ENCODE measurements at places on chromosomes 1 and 21.

DNA sequence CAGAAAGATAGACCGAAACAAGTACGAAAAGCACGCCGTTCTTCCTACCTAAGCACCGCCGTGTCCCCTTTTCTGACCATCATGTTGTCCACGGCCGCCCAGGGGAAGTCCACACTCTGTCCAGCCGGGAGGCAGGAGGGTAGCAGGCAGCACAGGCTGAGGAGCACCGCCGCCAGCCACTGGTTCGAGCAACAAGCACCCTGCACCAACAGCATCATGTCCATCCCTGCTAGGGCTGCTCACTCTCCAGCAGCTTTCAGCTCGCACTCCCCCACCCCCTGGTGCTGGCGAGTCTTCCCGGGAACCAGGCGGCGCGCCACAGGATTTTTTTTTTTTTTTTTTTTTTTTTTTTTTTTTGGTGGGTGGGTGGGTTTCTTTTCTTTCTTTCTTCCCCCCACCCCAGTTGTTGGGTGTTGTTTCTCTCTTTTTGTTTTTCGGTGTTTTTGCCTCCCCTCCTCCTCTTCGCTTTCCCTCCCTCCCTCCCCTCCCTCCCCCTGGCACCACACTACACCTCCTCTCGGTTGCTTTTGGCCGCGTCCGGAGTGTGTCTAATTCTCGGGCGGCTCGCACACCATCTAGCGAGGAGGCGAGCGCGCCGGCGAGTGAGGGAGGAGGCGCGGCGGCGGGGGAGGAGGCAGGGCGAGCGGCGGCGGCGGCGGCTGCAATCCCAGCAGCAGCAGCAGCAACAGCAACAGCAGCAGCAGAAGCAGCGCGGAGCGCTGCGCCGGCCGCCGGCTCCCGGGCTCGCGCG is at the start of gene NEGR1:
NEGR1 (minus strand) TSS at position 269 of the 751 bp plus-strand sequence.
- DNase-seq, result peak; percentile 87

DNA sequence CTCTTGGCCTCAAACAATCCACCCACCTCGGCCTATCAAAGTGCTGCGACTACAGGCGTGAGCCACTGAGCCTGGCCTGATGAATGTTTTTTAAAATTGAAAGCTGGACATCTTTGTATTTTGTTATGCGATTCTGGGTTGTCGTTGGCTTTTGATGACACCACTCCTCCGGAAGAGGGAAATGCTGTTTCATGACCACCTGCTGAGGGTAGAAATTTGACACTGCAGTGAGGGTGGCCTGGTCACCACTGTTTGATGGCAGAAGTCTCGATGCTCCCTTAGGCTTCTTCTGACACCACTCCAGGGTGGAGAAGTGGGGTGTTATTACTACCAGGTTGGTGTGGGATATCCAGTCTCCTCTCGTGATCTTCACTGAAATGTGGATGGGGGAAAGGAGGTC is 357.2 kb downstream of the RGS7 start:
- DNase-seq, result no peak

DNA sequence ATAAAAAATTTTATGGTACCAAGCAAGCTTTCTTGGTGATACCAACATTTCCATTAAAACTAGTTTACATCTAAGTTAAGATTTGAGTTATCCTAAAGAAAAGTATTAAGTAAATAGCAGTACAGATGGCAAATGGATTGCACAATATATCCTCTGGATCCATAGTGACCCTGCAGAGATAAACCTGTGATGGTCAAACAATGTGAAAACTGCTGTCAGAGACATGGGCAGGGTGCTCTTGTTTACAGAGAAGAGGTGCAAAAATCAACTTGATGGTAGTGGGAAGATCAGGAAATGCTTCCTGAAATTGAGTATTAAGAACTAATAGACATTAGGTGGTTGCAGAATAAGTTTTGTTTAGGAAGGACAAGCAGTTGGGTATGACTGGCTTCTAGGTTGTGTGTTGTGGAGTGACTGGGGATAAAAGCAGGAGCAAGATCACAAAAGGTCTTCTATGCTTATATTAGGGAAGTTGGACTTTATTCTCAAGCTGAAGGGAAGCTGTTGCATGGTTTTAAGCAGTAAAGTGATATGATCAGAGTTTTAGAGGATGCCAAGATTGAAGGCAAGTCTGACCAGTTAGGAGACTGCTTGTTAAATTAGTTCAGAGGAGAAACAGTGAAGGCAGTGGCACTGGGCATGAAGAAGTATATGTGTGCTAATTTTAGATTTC is 9.9 kb downstream of the TTC3 start:
- DNase-seq, result no peak

DNA sequence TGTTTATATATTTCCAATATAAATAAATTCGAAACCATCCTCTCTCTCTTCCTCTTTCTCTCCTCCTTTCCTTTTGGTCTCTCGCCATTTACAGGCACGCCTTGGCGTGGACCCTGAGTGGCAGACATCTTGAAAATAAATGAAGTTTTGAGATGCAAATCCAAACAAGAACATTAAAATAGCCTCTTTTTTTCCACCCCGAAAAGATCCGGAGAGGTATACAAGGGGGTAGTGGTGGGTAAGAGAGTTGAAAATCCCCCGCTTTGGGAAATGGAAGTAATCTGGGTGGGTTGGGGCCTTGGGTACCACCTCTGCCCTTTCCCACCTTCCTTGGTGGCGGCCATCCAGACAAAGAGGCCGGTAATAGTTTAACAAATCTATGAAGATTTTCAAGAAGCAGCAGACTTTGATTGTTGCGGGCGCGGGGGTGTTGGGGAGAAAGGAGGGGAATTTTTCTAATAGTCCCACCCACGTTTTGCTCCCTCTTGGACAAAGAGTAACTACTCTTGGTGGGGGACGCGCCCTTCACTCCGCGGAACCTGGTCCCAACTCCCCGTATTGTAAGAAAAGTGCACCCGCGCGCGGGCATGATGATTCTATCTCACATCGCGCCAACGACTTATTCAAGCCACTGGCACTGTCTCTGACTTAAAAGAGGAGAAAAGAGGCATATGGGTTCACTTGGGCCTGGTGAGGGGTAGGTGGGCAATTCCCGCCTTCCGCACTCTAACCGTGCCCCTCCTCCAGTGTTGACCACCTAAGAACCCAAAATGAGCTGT is 4.0 kb upstream of the FOXD3 start:
- DNase-seq, result no peak

DNA sequence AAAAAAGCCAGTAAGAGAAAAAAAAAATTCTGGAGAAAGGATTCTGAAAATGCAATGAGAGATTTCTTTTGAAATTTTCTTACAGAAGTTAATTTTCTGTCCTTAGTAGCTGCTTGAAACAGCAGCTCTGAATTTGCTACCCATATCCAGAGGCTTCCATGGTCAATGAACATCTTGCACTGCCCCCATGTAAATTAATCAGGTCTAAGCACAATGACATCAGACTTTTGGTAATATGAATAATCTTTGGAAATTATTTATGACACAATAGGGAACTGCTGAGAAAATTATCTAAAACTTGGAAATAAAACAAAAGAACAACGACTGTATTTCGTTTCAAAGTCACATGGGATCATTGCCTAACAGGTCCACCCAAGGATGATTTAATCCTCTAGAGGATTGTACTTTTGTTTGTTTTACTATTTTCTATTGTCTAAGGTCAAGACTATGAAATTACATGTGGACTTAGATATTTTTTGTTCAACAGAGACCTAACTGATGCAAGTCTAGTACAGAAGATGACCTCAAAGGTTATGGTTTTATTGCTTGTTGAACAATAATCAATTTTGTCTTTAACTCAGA is 312.1 kb downstream of the BACH1 start:
- DNase-seq, result no peak

DNA sequence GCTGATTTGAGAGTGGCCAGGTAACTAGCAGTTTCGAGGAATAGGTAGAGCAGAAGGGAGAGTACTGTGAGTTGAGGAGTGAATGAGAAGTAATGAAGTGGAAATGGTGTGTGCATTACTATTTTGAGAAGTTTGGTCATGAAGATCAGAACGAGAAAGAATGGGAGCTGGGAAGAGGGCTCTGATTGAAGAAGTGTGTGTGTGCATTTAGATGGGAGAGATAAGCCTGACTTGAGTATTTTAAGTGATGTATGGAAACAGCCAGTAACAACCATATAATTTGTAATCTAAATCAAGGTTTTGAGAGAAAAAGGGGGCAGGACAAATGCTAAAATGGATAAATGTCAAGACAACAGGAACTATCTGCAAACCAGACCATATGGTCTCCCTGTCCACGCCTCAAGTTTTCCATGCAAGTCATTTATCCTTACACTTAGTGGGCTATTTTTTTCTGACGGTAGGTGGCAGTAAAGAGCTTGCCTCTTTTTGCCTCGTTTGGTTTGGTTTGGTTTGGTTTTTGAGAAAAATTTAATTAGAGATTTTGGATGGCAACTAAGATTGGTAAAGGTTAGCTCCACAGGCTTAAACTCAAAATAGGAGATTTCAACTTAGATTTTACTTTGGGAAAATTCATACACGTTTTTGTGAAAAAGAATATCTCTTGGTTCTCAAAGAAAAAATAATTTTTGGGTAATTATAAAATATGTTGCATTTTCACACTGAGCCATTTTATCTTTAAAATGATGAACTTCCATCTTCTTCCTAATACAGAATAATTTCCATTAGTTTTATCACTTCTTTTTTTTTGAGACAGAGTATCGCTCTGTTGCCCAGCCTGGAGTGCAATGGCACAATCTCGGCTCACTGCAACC is 9.5 kb upstream of the B3GALNT2 start:
- DNase-seq, result peak; percentile 72

DNA sequence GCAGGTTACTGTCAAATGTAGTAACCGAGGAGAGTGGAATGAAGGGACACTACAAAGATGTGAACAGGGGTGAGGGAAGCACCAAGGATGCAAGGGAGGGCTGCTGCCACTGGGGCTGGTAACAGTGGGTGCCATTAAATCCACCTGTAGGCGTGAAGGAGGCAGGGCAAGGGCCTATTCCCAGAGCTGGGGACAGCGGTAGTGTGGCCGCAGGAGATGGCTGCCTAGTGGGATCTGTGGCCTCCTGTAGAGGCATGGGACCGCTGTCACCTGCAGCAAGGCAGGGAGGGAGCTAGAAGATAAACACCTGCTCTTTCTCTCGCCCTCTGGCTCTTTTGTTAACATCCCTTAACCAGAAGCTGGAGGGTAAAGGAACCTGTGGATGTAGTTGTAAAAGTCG is 80.5 kb upstream of the CNIH3 start:
- DNase-seq, result no peak

DNA sequence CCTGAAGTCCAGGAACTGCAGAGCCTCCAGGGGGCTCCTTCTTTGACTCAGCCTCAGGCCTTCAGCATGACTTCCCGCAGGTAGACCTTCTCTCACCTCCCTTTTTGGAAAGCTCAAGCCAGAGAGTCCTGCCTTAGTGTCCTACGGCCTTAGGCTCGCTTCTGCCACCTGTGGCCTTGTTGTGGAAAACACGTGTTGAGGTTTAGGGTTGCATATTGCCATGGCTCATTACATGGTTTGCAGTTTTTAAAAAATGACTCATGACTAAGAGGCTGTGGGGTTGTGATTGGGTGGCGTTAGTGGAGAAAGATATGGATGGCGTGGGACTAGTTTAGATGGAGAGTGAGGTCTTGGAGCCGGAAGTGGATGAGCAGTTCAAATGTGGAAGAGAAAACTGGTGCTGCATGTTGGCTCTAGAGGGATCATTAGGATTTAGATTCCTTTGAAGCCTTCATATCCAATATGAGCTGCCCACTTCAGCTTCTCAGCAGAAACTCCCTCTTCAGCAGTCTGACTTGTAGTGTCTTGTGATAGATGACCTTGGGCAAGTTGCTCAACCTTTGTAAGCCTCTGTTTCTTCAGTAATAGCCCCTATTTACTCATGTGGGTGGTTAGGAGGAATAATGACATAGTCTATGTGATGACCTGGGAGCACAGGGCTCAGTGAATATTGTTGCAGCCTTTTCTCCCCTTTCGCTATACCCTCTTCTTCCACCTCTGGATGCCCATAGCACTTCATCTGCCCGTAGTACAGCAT is 6.5 kb upstream of the FGGY start:
- no peak for DNase-seq

DNA sequence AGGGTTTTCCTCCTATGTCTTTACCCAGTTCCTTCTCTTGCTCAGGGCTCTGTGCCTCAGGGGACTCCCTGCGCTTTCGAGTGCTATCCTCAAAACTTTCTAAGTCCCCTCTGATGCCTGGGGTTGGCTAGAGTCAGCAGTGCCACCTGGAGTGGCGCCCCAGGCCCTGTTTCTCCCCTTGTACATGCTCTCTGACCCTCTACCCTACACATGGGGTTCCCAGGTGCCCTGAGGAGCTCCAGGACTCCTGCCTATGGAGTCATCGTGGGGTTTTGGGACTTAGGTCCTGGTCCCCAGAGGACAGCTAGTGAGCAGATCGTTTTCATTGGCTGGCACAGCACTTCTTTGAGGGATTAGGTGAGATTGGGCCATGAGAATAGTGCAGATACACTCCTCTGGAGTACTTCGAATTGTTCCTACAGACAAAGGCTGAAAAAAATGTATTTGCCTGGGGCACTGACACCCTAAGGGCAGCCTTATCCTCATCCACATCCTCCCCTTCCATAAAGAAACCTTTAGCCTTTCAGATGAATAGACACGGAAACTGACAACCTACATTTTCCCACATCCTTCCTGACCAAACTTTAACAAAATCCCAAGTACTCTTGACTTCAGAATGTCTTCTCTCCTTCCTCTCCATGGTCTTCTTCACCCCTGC is 41.5 kb downstream of the LGR6 start:
- no peak for DNase-seq

DNA sequence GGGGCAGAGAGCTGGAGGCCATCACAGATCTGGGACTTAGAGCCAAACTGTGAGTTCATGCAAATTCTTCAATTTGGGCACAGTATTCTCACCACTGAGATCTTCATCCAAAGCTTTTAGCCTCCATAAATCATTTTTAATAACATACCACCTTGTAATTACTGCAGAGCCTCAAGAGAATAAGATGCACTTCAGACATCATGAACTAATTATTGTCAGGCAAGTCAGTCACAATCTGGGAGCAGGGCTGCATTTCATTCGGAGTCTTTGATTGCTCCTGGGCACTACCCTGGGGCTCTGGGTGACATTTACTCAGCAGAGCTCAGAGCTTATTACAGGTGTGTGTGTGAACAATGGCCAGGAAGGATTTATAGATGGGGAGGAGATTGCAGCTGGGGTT is 623.7 kb downstream of the PTPRU start:
- peak; percentile 94 for DNase-seq

DNA sequence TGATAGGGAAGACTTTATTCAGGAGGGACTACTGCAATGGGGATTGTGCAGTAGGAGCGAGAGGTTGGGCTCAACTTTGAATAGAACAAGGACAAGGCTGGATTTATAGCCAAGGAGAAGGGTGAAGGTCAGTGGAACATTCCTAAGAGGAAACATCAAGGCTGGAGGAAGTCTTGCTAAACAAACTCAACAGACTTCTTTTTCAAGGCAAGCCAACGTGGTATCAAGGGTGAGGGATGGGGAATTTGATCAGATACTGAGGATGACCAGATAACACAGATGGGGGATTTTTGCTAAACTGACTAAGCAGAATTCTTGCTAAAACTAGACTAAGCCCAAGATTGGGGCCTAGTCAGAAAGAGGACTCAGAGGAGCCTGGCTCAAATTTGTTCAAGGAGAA is 107.3 kb downstream of the DUSP10 start:
- no peak for DNase-seq

DNA sequence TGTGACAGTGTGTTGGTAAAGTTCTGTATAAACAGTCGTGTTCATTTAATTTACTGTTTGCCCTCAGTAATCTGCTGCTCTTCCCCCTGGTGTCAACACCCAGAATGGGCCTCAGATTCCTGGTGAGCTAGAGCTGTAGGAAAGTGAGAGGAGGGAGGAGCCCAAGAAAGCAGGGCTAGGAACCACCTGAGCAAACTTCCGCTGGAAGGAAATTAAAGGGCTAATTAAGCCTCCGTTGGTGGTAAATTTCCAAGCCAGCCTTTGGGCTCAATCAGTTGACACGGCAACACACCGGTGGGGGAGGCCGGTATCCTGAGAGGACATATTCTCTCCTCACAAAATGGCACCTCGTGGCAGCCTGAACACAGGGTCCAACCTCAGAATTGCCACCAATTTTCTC is 32.9 kb downstream of the RAB3B start:
- DNase-seq, result peak; percentile 88

Measured in NCI-H1436 (cell line).